Caki2 (cell line): ENCODE measurements at places on chromosomes 12 and 14. TPM values are rescaled to one million over a fixed set of nuclear protein-coding genes. Genes with fewer than 3 reads are reported as not detected.

LBHD2 gene
- 7.5 TPM in 1 of 2 replicates, not detected in the other for total RNA-seq

OR6C75 gene
- not detected in 2 replicates for total RNA-seq

CATSPERB gene
- not detected in 2 replicates for total RNA-seq

SDS gene
- not detected in 2 replicates for total RNA-seq

KERA gene
- not detected in 2 replicates for total RNA-seq

FGF23 gene
- total RNA-seq: not detected in 2 replicates

MIPOL1 gene
- total RNA-seq: 10.5 and 28.3 TPM in 2 replicates

ABCD2 gene
- total RNA-seq: not detected in 2 replicates

TM9SF1 gene
- 50.9 and 57.1 TPM in 2 replicates for total RNA-seq

TMEM253 gene
- 0.20 TPM in 1 of 2 replicates, not detected in the other for total RNA-seq

KLRC2 gene
- total RNA-seq: not detected in 2 replicates

APAF1 gene
- 15.2 and 43.6 TPM in 2 replicates for total RNA-seq

POTEM gene
- total RNA-seq: not detected in 2 replicates

SCN8A gene
- 0.30 TPM in 1 of 2 replicates, not detected in the other for total RNA-seq

TEX52 gene
- total RNA-seq: not detected in 2 replicates

EMP1 gene
- total RNA-seq: 7.8 and 17.2 TPM in 2 replicates

ARHGDIB gene
- 3.8 and 11.8 TPM in 2 replicates for total RNA-seq

RGS6 gene
- not detected in 2 replicates for total RNA-seq

SPIC gene
- not detected in 2 replicates for total RNA-seq

SERPINA3 gene
- 0.64 TPM in 1 of 2 replicates, not detected in the other for total RNA-seq

TGFB3 gene
- 0.44 TPM in 1 of 2 replicates, not detected in the other for total RNA-seq

BEGAIN gene
- 0.24 TPM in 1 of 2 replicates, not detected in the other for total RNA-seq

TAS2R31 gene
- total RNA-seq: 0.37 TPM in 1 of 2 replicates, not detected in the other

TRAF3 gene
- 4.4 and 13.2 TPM in 2 replicates for total RNA-seq

EIF2S3B gene
- 0.12 and 0.14 TPM in 2 replicates for total RNA-seq

FIGNL2 gene
- 0.84 and 1.7 TPM in 2 replicates for total RNA-seq

REP15 gene
- total RNA-seq: not detected in 2 replicates

AKAP6 gene
- total RNA-seq: 2.0 and 2.3 TPM in 2 replicates

SLC10A1 gene
- total RNA-seq: not detected in 2 replicates
